ENCODE measurements at places on chromosomes 5 and 9.

DNA sequence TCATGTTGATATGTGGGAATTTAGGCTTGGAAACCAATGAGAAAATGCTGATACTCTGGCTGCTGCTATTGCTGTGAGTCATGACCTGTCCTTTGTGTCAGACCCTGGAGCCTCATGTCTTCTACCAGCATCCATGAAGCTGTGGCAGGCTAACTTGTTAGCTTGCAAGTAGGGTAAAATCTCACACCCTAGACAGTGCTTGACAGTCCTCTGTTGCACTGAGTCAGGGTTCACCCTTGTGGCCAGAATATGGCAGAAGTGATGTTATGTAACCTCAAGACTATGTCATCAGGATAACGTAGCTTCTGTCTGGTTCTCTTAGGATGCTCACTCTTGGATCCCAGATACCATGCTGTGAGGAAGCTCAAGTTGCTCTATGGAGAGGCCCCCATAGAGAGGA, 110.8 kb downstream of the LHX2 start:
- DNase-seq, result no peak

- no peak for DNase-seq
Observed at GRCh38 chr9:13952906-13953305, 361.0 kb downstream of the NFIB start.

- no peak for DNase-seq
Observed at GRCh38 chr9:93461821-93462220, 8.4 kb upstream of the FAM120AOS start.

DNA sequence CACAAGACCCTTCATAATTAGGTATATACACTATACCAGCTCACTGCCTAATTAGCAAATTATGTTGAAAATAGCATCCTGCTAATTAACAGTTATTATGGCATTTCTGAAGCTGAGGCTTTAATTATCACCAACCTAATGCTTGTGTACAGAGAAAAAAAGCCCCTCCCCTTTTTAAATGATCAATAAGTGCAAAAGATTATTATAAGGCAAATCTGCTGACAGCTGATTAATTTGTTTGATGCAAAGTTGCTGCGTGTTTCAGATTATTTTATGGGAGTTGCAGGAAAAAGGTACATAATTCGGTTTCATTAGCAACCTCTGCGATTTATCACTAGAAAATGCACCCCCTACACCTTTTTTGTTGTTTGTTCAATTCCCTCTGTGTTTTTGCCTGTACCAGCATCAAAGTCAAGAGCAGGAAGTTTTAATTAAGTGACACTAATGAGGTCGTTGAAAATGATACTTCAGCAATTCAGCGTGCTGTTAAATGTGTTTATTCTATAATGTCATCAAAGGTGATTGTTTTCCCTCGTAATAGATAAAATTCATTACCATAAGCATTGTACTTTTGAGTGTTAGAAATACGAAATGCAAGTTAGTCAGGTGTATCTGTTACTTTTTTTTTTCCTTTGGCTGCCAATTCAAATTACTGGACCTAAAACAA, 170.0 kb downstream of the EBF1 start:
- DNase-seq, result no peak

DNA sequence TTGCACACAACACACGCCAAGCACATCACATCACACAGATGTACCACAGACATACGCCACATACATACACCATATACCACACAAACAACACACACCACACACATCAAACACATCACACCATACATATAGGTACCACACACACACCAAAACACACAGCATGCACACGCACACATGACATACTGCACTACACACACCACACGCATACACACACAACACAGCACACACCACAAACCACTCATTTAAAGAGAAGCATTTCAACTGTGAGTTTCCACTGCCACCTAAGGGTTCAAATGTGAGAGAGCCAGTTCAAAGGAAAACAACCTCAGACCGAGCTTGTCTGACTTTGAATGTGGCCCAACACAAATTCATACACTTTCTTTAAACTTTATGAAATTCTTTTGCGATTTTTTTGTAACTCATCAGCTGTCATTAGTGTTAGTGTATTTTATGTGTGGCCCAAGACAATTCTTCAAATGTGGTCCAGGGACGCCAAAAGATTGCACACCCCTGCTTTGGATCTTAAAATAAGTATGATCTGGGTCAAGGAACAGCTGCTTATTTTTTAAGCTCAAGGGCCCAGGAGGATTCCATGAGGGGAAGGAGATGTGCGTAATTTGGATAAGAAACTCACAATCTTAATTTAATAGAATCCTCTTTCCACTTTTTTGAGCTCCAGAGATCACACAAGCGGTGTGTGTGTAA, 494.6 kb downstream of the GADD45G start:
- no peak for DNase-seq

DNA sequence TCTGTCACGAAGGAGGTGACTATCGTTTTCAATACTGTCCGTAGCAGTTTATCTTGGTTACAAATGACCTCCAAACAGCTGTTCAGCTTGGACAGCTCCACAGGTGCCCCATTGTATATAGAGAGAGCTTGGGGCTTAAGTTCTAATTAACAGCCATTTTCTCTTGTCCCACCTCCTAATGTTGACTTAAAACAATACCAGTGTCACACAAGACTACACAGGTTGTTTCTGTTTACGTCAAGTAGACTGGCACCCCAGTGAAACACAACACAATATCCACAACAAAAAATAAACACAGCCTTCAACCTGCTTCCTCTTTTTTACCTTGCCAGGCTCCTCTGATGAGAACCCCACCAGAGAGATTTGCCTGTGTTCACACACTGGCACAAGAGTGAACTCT, 39.8 kb upstream of the TLE1 start:
- no peak for DNase-seq

- DNase-seq, result no peak
Observed at GRCh38 chr5:87302061-87302460, 34.4 kb downstream of the RASA1 start.

- DNase-seq, result no peak
Observed at GRCh38 chr9:38249587-38250210, 142.8 kb upstream of the ALDH1B1 start.

- no peak for DNase-seq
Observed at GRCh38 chr5:37665889-37666288, 174.0 kb downstream of the GDNF start.

DNA sequence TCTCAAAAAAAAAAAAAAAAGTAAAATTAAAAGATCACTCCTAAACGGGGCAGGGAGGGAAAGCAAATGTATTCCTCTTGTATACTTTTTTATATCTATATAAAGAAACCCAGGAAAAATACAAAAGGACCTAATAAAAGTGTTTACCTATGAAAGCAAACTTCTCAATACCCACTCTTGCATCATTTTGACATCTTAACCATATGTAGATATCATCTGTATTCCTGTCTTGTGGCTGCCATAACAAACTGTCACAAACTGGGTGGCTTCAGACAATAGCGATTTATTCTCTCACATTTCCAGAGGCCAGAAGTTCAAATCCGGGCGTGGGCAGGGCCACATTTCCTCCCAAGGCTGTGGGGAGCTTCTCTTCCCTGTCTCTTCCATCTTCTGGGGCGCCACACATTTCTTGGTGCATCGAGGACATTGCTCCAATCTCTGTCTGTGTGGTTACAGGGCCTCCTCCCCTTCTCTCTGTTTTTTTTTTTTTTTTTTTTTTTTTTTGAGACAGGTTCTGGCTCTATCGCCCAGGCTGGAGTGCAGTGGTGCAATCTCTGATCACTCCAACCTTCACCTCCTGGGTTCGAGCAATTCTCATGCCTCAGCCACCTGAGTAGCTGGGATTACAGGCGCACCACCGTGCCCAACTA, 58.4 kb upstream of the IL17B start:
- DNase-seq, result no peak

DNA sequence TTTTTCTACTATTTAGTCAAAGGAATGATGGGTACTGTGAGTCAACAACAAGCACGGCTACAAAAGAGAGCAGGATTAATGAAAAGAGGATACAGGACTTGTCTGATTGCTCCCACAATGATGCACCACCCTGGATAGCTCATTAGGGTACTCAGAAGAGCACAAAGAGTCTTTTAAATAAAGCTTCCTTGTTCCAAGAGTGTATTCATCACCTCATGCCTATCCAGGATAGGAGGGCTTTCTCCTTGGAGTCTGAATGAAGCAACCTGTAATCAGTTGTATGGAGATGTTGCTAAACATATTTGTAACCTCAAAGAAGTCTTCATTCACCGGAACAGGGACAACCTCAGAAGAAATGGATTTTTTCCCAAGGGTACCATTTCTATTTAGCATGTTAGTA, 219.5 kb upstream of the TMEM161B start:
- no peak for DNase-seq

DNA sequence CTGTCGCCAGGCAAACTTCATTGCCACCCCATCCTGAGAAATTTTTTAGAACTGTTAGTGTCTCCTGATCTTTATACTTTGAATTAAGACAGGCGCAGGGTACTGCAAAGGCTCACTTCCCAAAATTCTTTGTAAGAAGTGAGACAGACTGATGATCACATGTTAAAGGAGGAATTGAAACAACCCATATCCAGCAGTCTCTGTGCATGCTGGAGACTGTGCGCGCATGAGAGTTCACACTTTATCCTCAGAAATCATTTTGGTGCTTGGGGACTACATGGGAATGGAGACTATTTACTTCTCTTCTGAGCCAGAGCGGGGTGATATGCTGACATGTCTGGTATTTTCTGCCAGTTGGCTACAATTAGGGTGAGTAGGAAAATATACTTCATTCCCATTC, 91.2 kb downstream of the ZNF474 start:
- DNase-seq, result no peak

GRCh38 chr9:86642721-86643120, 288.5 kb upstream of the TUT7 start:
- DNase-seq, result no peak

- DNase-seq, result no peak
Observed at GRCh38 chr9:93701494-93702218, 125.3 kb downstream of the PHF2 start.

- no peak for DNase-seq
Observed at GRCh38 chr9:22160221-22160620, 151.1 kb upstream of the CDKN2B start.

GRCh38 chr5:59769041-59769360, 124.5 kb downstream of the PDE4D start:
- no peak for DNase-seq

DNA sequence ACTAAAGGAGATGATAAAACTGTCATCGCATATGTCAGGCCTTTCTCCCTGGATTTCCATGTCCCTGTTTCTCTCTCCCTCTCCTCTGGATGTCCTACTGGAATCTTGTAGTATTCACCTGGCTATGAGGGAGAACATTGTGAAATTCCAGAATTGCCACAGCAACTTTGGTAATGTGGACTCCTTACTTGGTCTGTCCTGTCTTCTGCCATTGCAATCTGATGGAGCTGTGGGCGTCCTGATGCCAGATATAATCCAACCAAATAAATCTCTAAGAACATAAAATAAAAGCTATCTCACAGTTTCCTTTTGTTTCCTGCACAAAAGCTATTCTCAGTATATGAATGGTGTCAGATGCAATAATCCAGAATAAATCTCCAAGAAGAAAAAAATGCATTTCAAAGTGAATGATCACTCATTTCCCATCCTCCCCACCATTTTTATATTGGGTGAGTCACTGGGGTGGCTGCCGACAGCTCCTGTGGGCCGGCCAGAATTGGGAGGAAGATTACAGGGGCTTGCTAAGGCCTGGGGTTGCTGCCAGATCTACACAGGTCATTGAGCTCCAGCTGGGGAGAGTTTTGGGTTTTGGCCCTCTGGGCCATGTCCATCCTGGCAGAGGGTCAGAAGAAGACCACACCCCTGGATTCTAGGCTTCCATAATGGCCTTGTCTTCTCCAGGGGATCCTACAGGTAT, 160.7 kb upstream of the PITX1 start:
- DNase-seq, result no peak

- no peak for DNase-seq
Observed at GRCh38 chr5:179266291-179267070, 78.8 kb downstream of the ADAMTS2 start.

- DNase-seq, result no peak
Observed at GRCh38 chr5:168798065-168799023, 219.2 kb upstream of the PANK3 start.

DNA sequence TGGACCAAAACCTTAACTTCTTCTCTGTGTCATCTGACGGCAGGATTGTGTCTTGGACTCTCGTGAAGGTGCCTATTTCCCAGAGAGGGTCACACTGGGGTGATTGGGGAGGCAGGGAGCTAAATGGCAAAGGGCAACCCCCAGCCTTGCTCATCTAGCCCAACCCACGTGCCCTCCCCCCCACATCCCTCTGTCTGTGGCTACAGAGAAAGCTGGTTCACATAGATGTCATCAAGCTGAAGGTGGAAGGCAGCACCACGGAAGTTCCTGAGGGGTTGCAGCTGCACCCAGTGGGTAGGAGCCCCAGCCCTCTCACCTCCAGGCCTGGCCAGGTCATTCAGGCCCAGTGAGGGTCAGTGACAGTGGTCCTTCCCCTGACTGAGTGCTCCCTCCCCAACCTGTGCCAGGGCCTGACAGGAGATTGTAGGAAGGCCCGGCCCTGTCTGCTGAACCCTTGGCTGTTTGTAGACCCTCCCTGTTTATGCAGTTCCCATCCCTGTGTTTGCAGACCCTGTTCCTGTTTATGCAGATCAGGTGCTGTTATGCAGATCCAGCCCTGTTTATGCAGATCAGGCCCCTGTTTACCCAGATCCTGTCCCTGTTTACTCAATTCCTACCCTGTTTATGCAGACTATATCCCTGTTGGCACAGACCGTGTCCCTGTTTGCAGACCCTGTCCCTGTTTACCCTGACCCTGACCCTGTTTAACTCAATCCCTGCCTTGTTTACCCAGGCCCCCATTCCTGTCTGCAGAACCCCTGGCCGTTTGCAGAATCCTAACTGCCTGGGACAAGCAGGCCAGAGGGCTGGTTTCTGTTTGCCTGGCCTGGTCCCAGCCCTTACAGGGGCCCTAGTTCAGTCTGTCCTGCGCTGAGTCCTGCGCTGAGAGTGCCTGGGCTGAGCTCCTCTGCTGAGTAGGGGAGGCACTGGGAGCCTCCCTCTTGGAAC, 10.4 kb downstream of the ENHO start:
- DNase-seq, result no peak

DNA sequence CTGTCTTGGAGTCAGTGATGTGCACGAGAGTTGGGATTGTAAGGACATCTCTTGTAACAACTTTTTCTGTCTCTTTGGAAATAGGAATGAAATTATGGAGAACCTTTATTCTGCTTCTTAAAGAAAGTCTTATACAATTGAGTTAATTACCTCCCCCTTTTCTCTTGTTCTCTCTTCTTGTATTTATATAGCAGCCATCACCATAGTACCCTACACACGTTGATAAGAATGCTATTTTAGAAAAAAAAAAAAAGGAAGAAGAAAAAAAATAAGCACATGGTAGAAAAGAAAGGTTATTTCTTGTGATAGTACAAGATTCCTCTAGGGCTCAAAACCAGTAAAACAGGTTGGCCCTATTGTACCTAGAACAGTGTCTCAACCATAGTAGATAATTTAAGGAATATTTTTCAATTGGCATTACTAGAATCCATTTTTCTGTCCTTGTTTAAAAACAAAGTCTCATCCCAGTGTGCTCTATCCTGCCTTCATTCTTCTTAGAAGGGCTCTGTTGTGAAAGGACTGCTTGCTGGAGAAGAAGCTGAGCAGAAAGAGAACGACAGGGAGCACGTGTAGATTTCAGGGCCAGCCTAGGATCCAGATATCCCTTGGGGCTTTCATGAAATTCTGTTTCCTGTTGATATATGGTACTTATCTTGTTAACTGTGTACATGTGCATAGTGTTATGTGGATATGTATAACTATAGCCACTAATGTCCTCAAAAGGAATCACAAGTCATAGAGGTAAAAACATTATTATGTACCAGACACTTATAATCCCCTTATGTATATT, 392.3 kb upstream of the MEF2C start:
- DNase-seq, result no peak

GRCh38 chr9:114452219-114453165, 52.8 kb downstream of the WHRN start:
- DNase-seq, result peak; percentile 17

GRCh38 chr5:119322948-119323537, 32.8 kb upstream of the TNFAIP8 start:
- no peak for DNase-seq

Measured in effector CD4-positive, alpha-beta T cell (primary cell).